Liver (tissue), 10 donors: ENCODE measurements at places on chromosomes 7 and 10. TPM values are rescaled to one million over a fixed set of nuclear protein-coding genes. Genes with fewer than 3 reads are reported as not detected.

GRCh38 chr7:122651451-122651850 is 47.5 kb downstream of the RNF133 start:
- no peak overlapping the region for H3K27ac ChIP-seq
- H3K27me3 ChIP-seq = no peaks in the 10 kb centered on the region
- H3K4me1 ChIP-seq = no peaks in the 10 kb centered on the region
- H3K36me3 ChIP-seq = no peaks in the 10 kb centered on the region

Gene FRG2B
- not detected for total RNA-seq

Gene FAM241B
- total RNA-seq = 0.84 TPM

Gene ATP6V0A4
- total RNA-seq = not detected

Gene NDUFB8
- total RNA-seq = 72.4 TPM

Gene KLF14
- total RNA-seq = 0.08 TPM

Gene C10orf62
- 0.56 TPM for total RNA-seq

DNA sequence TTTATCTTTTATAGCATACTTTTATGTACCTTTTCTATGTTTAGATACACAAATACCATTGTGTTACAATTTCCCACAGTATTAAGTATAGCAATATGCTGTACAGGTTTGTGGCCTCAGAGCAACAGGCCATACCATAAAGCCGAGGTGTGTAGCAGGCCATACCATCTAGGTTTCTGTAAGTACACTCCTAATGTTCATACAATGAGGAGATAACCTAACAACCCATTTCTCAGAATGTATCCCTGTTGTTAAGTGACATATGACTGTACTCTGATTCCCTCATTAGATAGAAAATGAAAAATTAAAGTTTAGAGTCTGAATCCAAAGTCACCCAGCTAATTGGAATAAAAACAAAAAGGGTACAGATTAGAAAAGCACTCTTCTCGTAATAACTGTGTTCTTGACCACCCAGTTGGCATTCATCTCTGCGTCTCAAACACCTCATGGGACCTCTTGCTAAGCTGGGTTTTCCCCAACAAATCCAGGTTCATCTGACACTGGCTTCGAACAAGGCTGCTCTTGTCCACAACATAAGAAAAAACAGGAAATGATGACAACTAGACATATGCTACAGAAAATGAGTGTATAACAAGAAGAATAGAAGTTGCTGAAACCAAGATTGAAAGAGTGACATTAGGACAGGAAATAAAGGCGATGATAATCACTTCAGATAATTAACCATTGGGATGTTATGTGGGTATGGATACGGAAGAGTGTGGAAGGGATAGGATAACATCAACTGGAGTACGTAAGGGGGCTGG is 1.4 kb downstream of the NDUFB8 start:
- H3K27me3 ChIP-seq = no peaks in the 10 kb centered on the region
- H3K27ac ChIP-seq = no peak overlapping the region
- H3K4me1 ChIP-seq = peaks cover 20% of the 10 kb centered on the region
- H3K36me3 ChIP-seq = no peaks in the 10 kb centered on the region
- H3K4me3 ChIP-seq = peak overlapping the region; percentile 74

DNA sequence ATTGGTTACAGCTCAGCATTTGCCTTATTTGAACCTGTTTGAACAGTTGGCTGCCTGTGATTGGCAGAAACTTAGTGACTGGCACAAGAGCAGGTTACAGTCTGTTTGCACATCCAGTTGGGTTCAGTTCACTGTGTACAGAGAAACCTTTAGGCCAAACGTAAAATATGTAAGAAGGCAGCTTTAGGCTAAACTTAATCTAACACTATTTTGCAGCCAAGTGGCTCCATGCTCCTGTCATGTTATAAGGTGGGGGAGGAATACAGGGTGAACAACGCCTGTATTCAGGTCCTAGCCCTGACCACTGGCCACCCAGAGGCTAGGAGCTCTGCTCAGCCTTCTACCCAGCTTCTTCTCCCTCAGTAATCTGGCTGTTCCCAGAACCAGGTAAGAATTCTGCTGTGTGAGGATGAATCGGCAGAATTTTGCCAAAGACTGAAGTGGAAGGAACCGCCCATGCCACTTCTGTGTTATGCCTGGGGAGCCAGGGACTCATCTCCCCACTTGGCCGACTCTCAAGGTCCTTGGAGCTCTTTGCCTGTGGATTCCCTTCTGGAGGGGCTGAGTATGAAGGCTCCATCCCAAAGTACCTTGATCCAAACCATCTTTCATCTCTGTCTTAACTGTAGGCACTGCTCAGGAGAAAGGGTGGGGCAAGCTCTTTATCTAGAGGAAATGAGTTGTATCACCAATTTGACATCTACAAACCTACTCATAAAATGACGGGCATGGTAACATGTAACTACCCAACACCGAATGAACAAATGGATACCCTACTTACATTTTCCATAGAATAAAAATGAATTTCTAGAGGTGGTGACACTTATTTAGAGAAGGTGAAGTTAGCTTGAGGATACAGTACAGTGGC is 164.4 kb upstream of the NAMPT start:
- peak overlapping the region; percentile 69 for H3K27ac ChIP-seq
- no peak overlapping the region for H3K4me3 ChIP-seq

DNA sequence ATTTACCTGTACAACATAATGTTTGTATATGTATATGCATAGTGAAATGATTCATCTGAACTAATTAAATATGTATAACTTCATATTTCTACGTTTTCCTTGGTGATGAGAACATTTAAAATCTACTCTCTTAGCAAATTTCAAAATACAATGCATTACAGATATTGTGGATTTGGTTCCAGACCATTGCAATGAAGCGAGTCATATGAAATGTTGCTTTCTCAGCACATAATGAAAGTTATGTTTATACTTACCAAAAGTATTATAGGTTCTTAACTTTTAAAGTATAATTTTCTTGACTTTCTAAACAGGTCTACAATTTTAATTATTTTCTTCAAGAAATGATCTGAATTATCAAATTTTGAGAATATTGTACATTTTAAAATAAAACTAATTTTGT is 189.2 kb downstream of the CSTF2T start:
- H3K27ac ChIP-seq = no peak overlapping the region
- no peak for DNase-seq
- H3K36me3 ChIP-seq = no peaks in the 10 kb centered on the region
- no peak overlapping the region for H3K4me3 ChIP-seq

- DNase-seq = no peak
- no peak overlapping the region for H3K27ac ChIP-seq
- H3K36me3 ChIP-seq = no peaks in the 10 kb centered on the region
- no peaks in the 10 kb centered on the region for H3K27me3 ChIP-seq
These were observed 633.9 kb upstream of the POT1 start for GRCh38 chr7:125563557-125563956.

DNA sequence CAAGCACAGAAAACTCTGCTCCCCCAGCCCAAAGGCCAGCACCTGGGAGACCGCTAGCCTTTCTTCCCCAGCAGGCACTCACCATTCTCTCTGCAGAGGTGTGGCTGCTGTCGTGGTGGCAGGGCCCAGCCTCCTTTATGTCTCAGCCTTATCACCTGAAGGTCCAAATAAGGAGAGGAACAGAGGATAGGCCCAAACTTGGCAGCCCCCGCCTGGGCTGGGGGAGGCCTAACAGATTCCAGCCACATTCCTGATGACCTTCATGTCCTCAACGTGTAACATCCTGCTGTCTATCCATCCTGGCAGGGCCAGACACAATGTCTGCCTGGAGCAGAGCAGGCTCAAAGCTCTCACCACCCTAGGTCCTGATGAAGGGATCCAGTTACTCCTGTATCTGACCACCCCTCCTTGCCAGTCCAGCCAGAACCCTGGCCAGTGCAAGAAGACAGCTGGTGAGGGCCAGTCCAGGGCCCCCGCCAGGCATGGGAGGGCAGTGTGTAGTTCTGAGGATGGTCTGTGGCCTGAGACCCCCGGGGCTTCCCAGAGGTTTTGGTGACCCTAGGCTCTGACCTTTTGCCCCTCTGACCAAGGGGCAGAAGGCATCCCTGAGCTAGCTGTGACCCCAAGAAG is at the start of gene MYL7:
Gene MYL7, minus strand, starts transcription at position 112 of the 630 bp plus-strand sequence. Its CDS starts 27 bp downstream, at position 85.
- H3K27ac ChIP-seq = no peak within 1 kb of the TSS
- no peak for DNase-seq
- H3K4me3 ChIP-seq = no peak within 1 kb of the TSS
- H3K36me3 ChIP-seq = no peaks in the 10 kb centered on the region
- peaks cover under 1% of the 10 kb centered on the region for H3K4me1 ChIP-seq

GRCh38 chr7:139427788-139428187 is 55.7 kb downstream of the KLRG2 start:
- no peaks in the 10 kb centered on the region for H3K4me1 ChIP-seq
- H3K4me3 ChIP-seq = no peak overlapping the region
- no peak overlapping the region for H3K27ac ChIP-seq
- no peaks in the 10 kb centered on the region for H3K27me3 ChIP-seq
- DNase-seq = no peak
- peaks cover 4% of the 10 kb centered on the region for H3K36me3 ChIP-seq

GRCh38 chr7:31065840-31066239 is 13.7 kb downstream of the ADCYAP1R1 start:
- H3K4me3 ChIP-seq = no peak overlapping the region
- H3K36me3 ChIP-seq = no peaks in the 10 kb centered on the region
- no peaks in the 10 kb centered on the region for H3K27me3 ChIP-seq
- H3K27ac ChIP-seq = no peak overlapping the region

Gene TMEM236
- 0.28 TPM for total RNA-seq

Gene CALHM1
- total RNA-seq = not detected

Gene MMP21
- 0.37 TPM for total RNA-seq

Gene EBLN1
- not detected for total RNA-seq

Gene LEP
- total RNA-seq = not detected

- DNase-seq = no peak
- H3K4me3 ChIP-seq = no peak overlapping the region
- no peak overlapping the region for H3K27ac ChIP-seq
- no peaks in the 10 kb centered on the region for H3K4me1 ChIP-seq
- no peaks in the 10 kb centered on the region for H3K36me3 ChIP-seq
These were observed 118.1 kb downstream of the ANLN start for GRCh38 chr7:36507475-36508440.

Gene GPR85
- total RNA-seq = 1.7 TPM

Gene TSPAN12
- total RNA-seq = 21.5 TPM

DNA sequence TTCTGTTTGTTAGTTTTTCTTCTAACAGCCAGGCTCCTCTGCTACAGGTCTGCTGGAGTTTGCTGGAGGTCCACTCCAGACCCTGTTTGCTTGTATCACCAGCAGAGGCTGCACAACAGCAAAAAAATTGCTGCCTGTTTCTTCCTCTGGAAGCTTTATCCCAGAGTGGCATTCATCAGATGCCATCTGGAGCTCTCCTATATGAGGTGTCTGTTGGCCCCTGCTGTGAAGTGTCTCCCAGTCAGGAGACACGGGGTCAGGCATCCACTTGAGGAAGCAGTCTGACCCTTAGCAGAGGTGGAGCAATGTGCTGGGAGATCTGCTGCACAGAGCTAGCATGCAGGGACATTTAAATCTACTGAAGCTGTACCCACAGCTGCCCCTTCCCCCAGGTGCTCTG is 26.7 kb upstream of the CROT start:
- no peaks in the 10 kb centered on the region for H3K27me3 ChIP-seq
- no peak overlapping the region for H3K27ac ChIP-seq
- no peak for DNase-seq
- H3K4me3 ChIP-seq = no peak overlapping the region
- no peaks in the 10 kb centered on the region for H3K36me3 ChIP-seq

DNA sequence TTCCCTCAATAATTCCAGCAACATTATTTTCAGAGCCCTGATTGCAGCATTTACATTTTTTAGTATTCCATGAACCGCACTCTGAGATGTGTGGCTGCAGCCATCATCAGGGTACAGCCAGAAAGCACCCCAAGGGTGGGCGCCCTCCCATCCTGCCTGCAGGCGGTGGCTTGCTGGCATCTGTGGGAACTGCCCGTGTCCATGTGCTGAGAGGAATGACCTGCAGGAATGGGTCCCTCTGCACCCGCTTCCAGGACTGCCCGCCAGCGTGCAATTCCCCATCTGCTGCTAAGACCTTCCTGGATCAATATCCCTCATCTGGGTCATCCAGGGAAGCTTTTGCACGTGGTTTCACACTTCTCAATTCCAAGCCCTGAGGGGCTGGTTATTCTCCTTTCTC is 32.8 kb upstream of the NUB1 start:
- H3K27ac ChIP-seq = no peak overlapping the region
- no peaks in the 10 kb centered on the region for H3K36me3 ChIP-seq
- DNase-seq = no peak
- H3K4me3 ChIP-seq = no peak overlapping the region
- peaks cover under 1% of the 10 kb centered on the region for H3K4me1 ChIP-seq

GRCh38 chr7:43516581-43517342 is 66.1 kb upstream of the STK17A start:
- no peaks in the 10 kb centered on the region for H3K36me3 ChIP-seq
- no peak overlapping the region for H3K4me3 ChIP-seq
- no peaks in the 10 kb centered on the region for H3K4me1 ChIP-seq
- no peak for DNase-seq
- no peak overlapping the region for H3K27ac ChIP-seq

DNA sequence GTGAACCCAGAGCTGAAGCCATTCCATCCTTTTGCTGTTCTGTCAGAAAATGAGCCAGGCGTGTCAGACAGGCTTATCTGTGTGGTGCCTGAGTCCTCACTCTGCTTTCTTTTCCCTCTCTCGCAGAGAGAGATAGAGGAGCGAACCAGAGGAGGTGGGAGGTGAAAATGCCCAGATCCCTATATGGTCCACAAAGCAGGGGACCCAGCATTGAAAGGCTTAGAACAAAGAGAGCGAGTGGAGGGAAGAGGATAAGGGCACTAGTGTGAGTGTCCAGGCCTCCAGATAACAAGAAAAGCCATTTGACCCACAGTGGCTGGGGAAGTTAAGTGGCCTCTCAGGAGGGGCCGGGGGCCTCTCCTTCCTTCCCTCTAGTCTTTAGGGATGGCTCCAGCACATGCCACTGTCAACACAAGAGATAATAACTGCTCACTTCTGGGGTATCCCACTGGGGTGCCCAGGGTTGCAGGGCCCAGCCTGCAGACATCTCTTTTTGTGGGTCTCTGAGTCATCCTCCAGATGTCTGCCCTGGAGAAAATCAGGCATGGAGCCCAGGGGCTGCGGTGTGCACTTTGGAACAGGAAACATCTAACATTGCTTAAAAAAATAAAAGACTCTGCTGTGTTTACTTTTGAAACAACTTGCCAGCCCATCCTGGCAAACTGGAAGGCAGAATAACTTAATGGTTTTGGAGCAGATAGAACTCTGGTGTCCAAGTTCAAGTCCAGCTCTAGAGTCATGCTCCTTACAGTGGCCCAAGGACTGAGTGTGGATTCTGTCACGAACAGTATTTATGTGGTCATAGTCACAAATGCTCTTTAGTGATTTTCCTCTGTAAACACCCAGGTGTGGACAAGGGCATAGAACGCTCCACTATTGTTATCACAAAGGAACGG is 189.5 kb downstream of the CXCL12 start:
- no peak overlapping the region for H3K4me3 ChIP-seq
- no peaks in the 10 kb centered on the region for H3K27me3 ChIP-seq
- H3K27ac ChIP-seq = no peak overlapping the region
- H3K36me3 ChIP-seq = no peaks in the 10 kb centered on the region
- no peak for DNase-seq

GRCh38 chr10:21238044-21238443 is 287.4 kb downstream of the SKIDA1 start:
- H3K27me3 ChIP-seq = no peaks in the 10 kb centered on the region
- H3K36me3 ChIP-seq = no peaks in the 10 kb centered on the region
- H3K4me3 ChIP-seq = no peak overlapping the region
- no peaks in the 10 kb centered on the region for H3K4me1 ChIP-seq
- no peak overlapping the region for H3K27ac ChIP-seq

GRCh38 chr7:4631380-4632179 is 50.5 kb upstream of the FOXK1 start:
- no peak for DNase-seq
- H3K36me3 ChIP-seq = no peaks in the 10 kb centered on the region
- no peaks in the 10 kb centered on the region for H3K4me1 ChIP-seq
- H3K27me3 ChIP-seq = no peaks in the 10 kb centered on the region
- no peak overlapping the region for H3K27ac ChIP-seq

GRCh38 chr7:134356421-134356936 is 39.7 kb upstream of the SLC35B4 start:
- peaks cover 23% of the 10 kb centered on the region for H3K4me1 ChIP-seq
- no peak for DNase-seq
- no peaks in the 10 kb centered on the region for H3K36me3 ChIP-seq
- H3K27me3 ChIP-seq = no peaks in the 10 kb centered on the region

Gene ATOH7
- 0.33 TPM for total RNA-seq

Gene MSMB
- not detected for total RNA-seq
